ENCODE measurements at places on chromosomes 5 and 9. TPM values are rescaled to one million over a fixed set of nuclear protein-coding genes. Genes with fewer than 3 reads are reported as not detected.

GRCh38 chr5:34843497-34843896, 4.5 kb downstream of the TTC23L start:
- DNase-seq, result peak; percentile 50

GRCh38 chr5:132962429-132963021, 909 bp downstream of the AFF4 start:
- peak; percentile 76 for DNase-seq

Gene SPINK4
- total RNA-seq, result not detected

Gene PIP5KL1
- total RNA-seq, result 0.28 TPM

- no peak for DNase-seq
Observed at GRCh38 chr9:133869674-133870405, 122.3 kb downstream of the VAV2 start.

Data from IMR-90 (cell line).